Stimulated activated CD4-positive, alpha-beta T cell treated with anti-CD3 and anti-CD28 coated beads, Interleukin-1b, Interleukin-23, amount 100 ng/mL, for 1 hour (primary cell): ENCODE measurements at places on chromosomes 11 and 22.

- DNase-seq: no peak
These were observed 22.7 kb downstream of the NCAM1 start for GRCh38 chr11:112983887-112984286.

DNA sequence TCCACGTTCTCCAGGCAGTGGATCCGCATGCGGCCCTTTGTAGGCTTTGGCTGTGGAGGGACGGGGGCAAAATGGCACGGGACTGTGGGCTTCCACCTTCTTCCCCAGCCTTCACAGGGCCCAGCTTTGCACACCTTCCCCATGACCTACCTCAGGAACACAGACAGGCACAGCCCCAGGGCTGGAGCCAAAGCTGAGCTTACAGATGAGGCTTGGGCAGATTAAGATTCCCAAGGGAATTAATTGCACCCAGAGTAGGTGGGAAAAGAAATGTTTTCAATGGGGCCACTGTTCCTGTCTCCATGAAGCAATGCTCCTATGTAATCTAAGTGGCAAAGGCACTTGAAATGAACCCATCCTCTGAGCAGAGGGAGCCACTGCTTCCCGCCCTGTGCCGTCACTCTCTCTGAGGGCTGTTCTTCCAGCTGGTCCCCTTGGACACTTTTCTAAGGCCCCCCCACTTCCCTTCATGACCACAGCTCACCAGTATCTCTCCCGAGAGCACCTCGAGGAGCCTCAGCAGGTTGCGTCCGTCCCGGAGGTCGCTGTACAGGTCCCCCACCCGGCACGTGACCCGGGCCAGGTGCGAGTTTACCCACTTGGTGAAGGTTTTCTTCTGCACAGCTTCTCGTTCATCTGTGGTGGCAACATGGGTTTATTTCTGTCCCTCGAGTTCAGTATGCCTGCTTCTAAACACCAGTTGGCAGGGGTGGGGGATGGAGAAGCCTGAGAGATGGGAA, 13.5 kb downstream of the SPTBN2 start:
- no peak for DNase-seq

DNA sequence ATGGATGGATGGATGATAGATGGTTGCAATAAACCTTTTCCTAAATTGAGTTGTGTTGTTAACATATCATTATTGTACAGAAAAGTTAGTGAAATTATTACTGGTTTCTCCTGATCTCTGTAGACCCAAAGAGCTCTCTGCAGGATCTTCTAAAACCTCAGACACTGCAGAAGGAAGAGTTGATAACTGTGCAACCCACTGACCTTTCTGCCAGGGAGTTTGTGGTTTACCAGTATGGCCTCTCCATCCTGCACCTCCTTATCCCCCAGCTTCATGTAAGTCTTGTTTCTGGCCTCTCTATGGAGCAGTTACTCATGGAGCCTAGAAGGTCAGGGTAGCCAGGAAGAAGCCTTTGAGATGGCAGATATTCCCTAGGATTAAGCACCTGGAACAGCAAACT, 45.6 kb downstream of the BTG4 start:
- DNase-seq: no peak

GRCh38 chr11:100833276-100833675, 146.2 kb downstream of the ARHGAP42 start:
- no peak for DNase-seq

DNA sequence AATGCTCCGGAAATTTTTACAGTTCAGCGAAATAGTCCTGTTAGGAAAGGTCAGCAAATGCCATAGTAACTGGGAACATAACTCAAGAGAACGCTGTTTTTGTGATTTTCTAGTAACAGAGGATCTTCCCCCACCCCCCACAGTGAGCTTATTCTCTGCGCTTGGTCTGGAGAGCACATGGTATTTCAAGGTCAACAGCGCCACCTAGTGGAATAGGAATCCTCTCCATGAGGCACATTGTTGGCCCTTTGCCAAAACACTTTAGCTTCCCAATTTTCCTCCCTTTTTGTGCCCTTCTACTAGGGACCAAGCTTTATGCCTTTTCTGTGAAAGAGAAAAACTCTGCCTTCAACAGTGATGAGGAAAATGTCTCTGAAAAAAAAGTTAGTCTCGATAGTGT, 13.2 kb upstream of the OR4C12 start:
- DNase-seq: no peak

DNA sequence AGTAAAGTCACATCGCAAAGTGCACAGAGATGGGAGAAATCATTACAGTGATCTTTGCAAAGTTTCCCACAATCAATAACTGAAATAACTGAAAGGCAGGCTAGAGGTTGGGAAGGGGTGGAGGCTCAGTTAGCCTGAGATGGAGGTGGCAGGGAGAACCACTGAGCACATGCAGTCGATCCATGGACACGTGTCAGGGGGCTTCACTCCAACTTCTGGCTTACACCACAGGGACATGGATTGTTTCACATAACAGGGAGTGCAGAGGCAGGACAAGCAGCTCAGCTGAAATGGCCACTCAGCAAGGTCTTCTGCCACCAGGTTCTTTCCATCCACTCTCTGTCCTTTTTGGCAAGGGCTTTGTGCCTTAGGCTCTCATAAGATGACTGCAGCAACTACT, 35.1 kb upstream of the MICAL2 start:
- DNase-seq: no peak

GRCh38 chr11:113278481-113278880, 35.9 kb upstream of the TTC12 start:
- no peak for DNase-seq

GRCh38 chr11:11152877-11153276, 200.2 kb downstream of the CSNK2A3 start:
- no peak for DNase-seq
